ENCODE measurements at places on chromosomes 12 and 14. TPM values are rescaled to one million over a fixed set of nuclear protein-coding genes. Genes with fewer than 3 reads are reported as not detected.

The CCDC175 gene
- not detected for total RNA-seq

The SCN8A gene
- not detected for total RNA-seq

The PYGL gene
- total RNA-seq: 75.6 TPM

The GARIN6 gene
- not detected for total RNA-seq

DNA sequence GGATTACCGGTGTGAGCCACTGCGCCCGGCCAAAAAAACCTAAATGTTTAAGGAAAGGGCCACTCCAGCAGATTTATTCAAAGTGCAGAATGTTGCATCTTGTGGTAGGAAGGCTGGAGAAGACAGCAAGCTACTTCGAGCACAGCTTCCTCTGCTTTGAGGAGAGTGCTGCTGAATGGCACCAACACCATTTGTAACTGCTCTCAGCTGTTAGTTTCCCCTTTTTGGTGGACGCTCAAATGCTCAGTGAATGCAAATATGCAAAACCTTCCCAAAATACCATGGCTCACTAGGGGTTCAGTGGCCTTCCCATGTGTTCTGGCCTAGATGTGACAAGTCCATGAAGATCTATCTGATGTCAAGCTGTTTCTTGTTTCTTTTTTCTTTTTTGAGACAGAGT lies 2.9 kb upstream of the TDRD9 start:
- no peak for DNase-seq
- no peak overlapping the region for H3K4me3 ChIP-seq
- H3K4me1 ChIP-seq: peaks cover 7% of the 10 kb centered on the region
- H3K36me3 ChIP-seq: no peaks in the 10 kb centered on the region
- H3K27me3 ChIP-seq: no peaks in the 10 kb centered on the region

- H3K36me3 ChIP-seq: 0 out of 2 replicates have a peak, but pooled peaks cover 4% of the 10 kb centered on the region
- H3K4me1 ChIP-seq: peaks cover 40% of the 10 kb centered on the region
- H3K4me3 ChIP-seq: peak overlapping the region; percentile 62
- H3K27me3 ChIP-seq: no peaks in the 10 kb centered on the region
- no peak for DNase-seq
Observed at GRCh38 chr14:52693036-52693435, 2.3 kb downstream of the ERO1A start.

DNA sequence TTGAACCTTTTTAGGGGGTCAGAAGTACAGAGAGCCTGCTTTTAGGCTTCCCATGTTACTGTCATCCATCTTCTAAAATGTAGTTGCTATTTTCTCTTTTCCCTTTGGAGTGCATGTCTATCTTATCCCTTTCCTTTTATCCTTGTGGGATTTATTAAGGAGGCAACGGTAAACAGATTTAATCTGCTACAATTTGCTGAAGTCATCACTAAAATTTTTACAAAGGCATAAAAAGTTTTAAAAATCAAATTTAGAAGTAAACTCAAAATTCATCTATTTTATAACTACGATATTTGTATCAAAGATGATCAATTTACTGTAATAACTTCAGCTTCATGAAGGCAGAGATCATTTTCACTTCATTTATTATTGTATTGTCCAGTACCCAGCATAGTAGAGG lies 118.7 kb downstream of the RPS6KA5 start:
- H3K36me3 ChIP-seq: no peaks in the 10 kb centered on the region
- no peak overlapping the region for H3K27ac ChIP-seq
- no peak overlapping the region for H3K4me3 ChIP-seq
- H3K27me3 ChIP-seq: no peaks in the 10 kb centered on the region

GRCh38 chr14:95619785-95620417 lies 66.3 kb upstream of the TCL1B start:
- H3K27ac ChIP-seq: no peak overlapping the region
- no peaks in the 10 kb centered on the region for H3K4me1 ChIP-seq
- no peak for DNase-seq
- H3K4me3 ChIP-seq: no peak overlapping the region

DNA sequence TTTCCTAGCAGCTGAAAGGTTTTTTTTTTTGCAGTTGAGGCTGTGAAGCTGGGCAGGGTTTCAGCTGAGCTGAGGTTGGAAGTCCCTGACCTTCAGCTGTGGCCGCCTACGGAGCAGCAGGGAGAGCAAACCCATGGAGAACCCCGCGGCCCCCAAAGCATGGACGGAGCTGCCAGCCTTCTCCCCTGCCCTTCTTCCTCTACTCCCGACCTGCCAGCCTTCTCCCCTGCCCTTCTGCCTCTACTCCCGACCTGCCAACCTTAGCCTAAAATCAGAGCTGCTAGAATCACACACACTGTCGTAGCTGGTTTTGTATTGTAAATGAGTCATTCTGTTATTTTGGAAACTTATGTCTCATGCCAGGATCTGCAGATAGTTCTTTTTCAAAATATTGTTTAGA lies 74.6 kb downstream of the PPP2R5C start:
- peaks cover 8% of the 10 kb centered on the region for H3K4me1 ChIP-seq
- H3K27me3 ChIP-seq: no peaks in the 10 kb centered on the region
- H3K27ac ChIP-seq: no peak overlapping the region
- no peaks in the 10 kb centered on the region for H3K36me3 ChIP-seq
- no peak for DNase-seq

GRCh38 chr14:77961847-77962580 lies 162.1 kb downstream of the ADCK1 start:
- no peak for DNase-seq
- H3K27me3 ChIP-seq: peaks cover 21% of the 10 kb centered on the region
- H3K4me3 ChIP-seq: no peak overlapping the region
- H3K4me1 ChIP-seq: no peaks in the 10 kb centered on the region
- no peak overlapping the region for H3K27ac ChIP-seq

DNA sequence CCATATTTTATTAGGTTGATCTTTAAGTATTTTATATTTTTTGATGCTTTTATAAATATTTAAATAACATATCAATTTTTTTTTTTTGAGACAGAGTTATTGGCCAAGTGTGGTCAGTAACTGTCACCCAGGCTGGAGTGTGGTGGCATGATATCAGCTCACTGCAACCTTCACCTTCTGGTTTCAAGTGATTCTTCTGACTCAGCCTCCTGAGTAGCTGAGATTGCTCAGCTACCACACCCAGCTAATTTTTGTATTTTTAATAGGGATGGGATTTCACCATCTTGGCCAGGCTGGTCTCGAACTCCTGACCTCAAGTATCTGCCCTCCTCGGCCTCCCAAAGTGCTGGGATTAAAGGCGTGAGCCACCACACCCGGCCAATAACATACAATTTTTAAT lies 71.1 kb downstream of the FUT8 start:
- H3K4me1 ChIP-seq: peaks cover 26% of the 10 kb centered on the region
- H3K4me3 ChIP-seq: no peak overlapping the region
- H3K36me3 ChIP-seq: 0 out of 2 replicates have a peak, but pooled peaks cover 6% of the 10 kb centered on the region
- peak overlapping the region; percentile 37 for H3K27ac ChIP-seq

DNA sequence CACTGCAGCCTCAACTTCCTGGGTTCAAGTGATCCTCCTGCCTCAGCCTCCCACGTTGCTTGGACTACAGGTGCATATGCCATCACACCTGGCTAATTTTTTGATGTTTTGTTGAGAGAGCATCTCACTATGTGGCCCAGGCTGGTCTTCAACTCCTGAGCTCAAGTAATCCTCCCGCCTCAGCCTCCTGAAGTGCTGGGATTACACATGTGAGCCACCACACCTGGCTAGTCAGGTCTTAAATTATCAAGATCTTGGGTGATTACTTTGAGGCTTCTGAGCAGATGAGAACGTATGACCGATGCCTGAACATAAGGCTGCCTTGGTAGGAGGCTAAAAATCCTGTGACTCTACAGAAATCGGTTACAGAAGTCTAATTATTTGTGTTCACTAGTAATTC lies 53.0 kb upstream of the FRS2 start:
- no peaks in the 10 kb centered on the region for H3K27me3 ChIP-seq
- no peaks in the 10 kb centered on the region for H3K4me1 ChIP-seq
- H3K36me3 ChIP-seq: no peaks in the 10 kb centered on the region
- H3K4me3 ChIP-seq: no peak overlapping the region

DNA sequence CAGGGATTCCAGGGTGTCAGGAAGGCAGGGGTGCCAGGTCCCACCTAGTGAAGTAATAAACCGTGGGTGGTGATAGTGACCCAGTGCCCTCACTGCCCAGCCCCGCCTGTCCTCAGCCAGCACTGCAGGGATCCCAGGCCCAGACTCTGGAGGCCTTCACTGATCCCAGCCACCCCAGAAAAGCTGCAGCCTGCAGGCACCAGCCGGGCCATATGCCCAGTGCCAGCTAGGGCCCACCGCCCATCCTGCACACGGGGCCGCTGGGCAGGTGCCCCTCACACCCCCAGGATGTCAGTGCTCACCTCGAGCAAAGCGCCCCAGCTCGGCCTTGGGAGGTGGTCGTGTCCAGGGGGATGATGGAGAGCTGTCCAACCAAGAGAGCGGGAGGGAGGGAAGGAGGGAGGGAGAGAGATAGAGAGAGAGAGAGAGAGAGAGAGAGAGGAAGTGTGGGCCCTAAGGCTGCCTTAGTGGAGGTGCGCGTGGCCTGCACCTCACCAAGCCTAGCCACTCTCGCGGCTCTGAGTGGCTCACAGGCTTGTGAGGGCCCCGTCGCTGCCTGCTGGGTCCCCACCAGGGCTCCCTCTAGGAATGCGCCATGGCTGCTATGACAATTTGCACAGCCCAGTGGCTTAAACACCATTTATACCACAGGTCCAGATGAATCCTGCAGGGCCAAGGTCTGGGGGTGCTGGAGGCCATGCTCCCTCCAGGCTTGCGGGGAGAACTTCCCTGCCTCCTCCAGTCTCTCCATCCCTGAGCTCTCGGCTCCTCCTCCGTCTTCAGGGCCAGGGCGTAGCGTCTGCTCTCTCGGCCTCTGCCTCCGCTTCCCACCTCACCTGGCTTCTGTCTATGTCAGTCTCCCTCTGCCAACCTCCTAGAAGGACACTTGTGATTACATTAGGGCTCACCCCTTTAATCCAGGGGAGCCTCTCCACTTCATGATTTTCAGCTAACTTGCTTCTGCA lies 401.0 kb downstream of the TMEM121 start:
- no peaks in the 10 kb centered on the region for H3K36me3 ChIP-seq
- H3K27me3 ChIP-seq: peaks cover 59% of the 10 kb centered on the region
- no peak overlapping the region for H3K27ac ChIP-seq
- no peak for DNase-seq
- H3K4me3 ChIP-seq: no peak overlapping the region

DNA sequence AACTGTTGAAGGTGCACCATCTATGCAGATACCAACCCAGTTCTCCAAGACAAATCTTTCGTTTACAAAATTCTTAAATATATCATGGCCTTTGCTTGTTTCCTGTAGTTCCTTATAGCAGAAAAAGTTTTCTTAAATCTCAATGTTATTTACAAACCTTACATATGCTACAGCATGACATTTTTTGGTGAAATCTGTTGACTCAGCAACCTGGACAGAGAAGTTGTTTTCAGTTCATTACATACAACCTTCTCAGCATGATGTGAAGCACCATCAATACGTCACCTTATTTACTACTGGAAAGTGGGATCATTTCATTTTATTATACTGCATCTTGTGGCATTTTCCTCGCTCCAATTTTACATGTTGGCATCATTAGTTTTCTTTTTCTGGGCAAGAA lies 231.9 kb downstream of the SLC16A7 start:
- H3K27me3 ChIP-seq: no peaks in the 10 kb centered on the region
- H3K27ac ChIP-seq: no peak overlapping the region
- DNase-seq: no peak
- H3K36me3 ChIP-seq: no peaks in the 10 kb centered on the region
- no peaks in the 10 kb centered on the region for H3K4me1 ChIP-seq

DNA sequence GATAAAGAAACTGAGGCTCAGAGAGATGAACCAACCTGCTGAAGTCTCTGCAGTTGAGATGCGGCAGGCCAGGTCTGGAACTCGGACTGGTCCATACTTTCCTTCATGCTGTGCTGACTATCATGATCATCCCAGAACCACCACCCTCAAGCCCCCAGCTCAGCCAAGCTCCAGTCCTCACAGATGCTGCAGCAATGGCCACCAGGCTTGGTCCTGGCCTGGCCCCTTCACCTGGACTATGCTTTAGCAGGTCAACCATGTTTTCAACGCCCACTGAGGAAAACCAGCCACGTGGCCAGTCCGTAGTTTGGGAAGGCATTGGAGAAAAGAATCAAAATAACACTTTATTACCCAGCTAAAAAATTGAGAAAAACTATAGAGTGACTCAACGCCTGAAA lies 1.4 kb downstream of the GPR68 start:
- 0 out of 2 replicates have a peak, but pooled peaks cover 3% of the 10 kb centered on the region for H3K27me3 ChIP-seq
- no peak overlapping the region for H3K27ac ChIP-seq
- H3K4me3 ChIP-seq: no peak overlapping the region
- DNase-seq: no peak
- no peaks in the 10 kb centered on the region for H3K36me3 ChIP-seq

GRCh38 chr14:101820283-101820798 lies 58.8 kb downstream of the PPP2R5C start:
- H3K4me1 ChIP-seq: no peaks in the 10 kb centered on the region
- H3K36me3 ChIP-seq: peaks cover 19% of the 10 kb centered on the region
- H3K4me3 ChIP-seq: no peak overlapping the region
- DNase-seq: no peak
- H3K27me3 ChIP-seq: no peaks in the 10 kb centered on the region
- no peak overlapping the region for H3K27ac ChIP-seq

All from PC-9 (cell line).